ENCODE measurements at places on chromosomes 7 and 10.

DNA sequence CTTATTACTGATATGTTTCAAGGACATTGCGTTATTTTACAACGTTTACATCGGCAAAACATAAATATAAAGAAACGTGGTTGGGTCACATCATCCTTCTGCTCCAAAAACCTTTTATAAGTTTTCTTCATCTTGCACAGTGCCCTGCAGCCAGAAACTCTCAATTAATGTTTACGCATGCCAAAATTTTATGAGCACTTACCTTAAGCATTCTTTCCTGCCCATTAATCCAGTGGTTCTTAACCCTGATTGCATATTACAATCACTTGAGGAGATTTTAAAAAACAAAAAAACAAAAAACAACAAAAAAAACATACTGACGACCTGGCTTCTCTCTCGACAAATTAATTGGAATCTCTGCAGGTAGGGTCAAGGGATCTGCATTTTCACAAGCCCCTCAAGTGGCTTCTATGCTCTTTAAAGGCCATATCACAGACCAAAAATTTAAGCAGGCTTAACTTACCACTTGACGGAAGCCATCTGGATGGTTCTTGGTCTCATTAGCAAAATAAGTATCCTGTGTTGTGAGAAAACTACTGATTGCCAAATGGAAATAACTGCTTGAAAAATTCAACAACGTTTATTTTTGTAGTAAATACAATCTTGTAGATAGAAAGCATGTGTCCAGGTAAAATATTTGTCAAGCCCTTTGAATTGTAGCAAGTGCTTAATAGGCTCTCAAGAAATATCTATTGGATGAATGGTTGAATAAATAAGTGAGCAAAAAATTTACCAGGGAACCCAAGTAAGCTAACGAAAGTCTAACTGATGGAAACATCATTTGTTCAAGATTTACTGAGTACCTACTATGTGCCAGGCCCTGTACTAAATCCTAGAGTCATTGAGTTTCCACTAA, 30.9 kb upstream of the SLC16A12 start:
- DNase-seq, result peak; percentile 53

- DNase-seq, result peak; percentile 23
Measured at GRCh38 chr10:100370714-100371481, 23.9 kb downstream of the SCD start.

DNA sequence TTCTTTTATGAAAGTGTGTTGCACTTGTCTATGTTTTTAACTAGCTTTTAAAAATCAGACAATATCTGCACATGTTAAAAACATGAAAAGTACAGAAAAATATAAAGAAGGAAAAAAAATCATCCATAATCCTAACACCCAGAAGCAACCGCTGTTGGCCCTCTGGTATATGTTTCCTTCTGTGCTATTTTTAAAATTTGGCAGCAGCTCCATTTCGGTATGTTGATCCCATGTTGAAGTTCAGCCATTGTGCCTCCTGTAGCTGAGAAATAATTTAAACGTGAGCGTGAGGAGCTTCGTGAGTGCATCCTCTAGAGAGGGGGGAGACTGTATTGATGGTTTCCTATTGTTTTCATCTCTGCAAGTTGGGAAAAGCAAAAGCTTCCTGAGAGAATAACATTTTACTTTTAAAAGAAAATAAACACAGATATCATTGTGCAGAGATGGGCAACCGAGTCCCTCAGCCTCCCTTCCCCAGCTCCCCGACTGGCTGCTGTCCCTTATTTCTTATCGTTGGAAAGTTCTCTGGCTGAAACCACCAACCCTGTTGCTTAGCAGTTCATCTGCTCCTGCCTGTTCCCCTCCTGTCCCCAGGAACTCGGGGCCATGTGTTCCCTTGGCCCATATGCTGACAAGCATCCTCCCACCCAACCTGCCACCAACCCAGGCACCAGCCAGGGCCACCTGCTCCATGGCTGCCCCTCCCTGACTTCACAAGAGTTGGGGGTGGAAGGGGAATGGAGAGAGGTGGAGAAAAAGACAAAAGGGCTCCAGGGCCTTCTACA, 499.1 kb upstream of the PODXL start:
- no peak for DNase-seq

DNA sequence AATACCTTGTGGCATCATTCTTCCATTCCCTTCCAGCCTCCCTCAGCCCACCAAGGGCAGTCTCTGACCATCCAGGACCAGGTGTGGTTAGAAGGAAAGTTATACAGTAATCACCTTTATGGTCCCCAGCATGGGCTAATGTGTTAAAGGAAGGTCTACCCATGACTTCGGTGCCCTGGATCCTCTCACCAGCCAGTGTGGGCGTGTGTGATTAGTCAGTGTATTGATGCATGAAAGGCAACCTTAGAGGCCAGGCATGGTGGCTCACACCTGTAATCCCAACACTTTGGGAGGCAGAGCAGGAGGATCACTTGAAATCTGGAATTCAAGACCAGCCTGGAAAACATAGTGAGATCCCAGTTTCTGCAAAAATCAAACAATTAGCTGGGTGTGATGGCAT, 88.9 kb downstream of the APBB1IP start:
- DNase-seq, result no peak

DNA sequence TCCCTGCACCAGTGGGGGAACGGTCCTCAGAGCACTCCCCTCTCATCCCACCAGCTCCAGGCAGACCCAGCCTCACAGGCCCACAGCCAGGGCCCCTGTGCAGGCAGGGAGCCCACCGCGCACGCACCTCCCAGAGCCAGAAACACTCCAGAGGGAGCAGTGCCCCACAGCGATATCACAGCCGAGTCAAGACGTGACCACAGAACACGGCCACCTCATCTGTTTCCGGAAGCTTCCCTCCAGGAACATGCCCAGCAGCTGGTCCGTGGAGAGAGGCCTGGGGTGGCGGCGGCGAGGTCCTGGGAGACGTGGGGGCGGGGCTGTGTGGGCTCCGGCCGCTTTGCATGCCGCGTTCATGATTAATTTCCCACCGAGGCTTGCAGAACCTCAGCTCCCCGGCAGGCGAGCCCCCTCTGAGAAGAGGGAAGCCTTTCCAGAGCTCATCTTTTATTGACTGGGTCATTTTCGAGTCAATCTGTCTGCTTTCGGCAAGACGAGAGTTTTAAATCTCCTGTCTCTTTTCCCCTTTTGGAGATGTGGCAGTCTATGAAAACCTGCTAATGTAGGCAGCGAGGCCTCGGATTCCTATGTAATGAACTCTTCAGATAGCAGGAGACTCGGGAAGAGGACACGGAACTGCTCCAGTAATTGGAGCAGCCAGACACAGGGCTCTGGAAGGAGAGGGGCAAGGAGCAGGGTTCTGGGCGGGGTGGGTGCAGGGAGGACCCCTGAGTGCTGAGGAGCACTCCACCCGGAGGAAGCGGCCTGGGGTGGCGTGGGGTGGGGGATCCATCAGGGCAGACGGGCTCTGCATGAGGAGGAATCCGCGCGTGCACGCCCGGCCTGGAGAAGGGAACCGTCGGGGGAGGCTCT, 242.8 kb downstream of the ELFN1 start:
- DNase-seq, result peak; percentile 73

DNA sequence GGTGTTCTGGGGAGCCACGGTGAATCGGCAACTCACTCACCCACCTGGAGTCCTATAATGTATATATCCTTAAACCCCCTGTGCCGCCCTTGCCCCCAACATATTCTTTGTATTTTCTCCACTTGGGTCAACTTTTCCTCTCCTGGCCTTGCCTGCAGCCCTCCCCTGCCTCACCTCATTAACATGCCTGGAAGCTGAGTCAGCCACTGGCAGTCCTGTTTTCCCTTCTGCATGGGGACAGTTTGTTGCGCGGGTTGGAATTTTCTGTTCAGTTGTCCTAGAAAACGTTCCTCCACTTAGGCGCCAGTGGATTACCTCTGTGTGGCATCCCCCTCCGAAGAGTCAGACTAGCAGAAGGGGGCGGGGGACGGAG, 97.4 kb downstream of the C10orf105 start:
- no peak for DNase-seq

GRCh38 chr7:138478499-138478908, 18.4 kb downstream of the TRIM24 start:
- no peak for DNase-seq

DNA sequence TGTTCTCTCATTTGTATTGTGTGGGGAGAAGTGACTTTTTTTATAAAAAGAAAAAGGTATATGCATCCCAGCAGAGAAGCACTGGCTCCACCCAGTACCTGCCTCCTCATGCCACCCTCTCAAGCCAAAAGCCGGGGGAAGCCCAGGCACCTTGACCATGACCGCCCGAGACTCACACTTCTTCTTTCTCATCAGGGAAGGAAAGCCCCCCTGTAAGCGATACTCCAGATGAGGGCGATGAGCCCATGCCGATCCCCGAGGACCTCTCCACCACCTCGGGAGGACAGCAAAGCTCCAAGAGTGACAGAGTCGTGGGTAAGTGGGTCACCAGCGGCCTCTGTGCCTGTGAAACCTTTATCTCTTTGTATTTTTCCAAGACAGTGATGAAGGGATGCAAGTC, 22.9 kb downstream of the IKZF1 start:
- DNase-seq, result no peak

GRCh38 chr10:33040436-33040835, 82.4 kb upstream of the ITGB1 start:
- no peak for DNase-seq

DNA sequence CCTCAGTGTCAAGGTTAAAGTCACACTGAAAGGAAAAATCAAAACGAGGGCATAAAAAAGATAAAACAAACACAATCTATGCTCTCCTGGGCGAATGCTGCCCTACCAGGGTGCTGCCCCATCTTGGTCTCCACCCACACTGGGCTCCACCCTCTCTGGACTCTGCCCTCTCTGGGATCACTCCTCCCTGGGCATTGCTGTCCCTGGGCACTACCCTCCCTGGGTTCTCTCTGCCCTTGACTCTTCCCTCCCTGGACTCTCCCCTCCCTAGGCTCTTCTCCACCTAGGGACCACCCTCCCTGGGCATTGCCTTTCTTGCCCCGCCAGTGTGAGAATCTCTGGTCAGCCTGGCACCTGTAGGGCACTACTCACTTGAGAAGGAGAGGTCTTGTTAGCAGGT, 8.6 kb downstream of the GDF2 start:
- DNase-seq, result no peak
